ENCODE measurements at places on chromosomes 7 and 10.

DNA sequence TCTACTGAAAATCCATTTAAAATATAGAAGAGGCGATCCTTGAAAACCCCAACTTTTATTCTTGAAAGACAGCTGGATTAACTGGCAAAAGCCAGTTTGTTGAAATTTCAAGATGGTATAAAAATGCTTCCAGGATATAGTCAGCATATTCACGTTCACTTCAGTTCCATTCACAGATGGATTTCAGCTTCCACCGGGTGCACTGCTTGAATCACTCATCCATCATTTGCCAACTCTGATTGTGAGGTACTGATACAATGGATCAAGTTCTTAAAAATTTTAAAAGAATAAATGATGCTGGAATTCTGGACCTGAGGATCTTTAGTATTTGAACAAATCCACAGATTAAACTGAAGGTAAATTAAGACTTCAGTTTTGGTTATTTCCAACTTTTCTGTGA is 2.4 kb downstream of the PURB start:
- no peak for DNase-seq

GRCh38 chr7:130758429-130759056 is 24.5 kb upstream of the KLF14 start:
- no peak for DNase-seq

GRCh38 chr10:59000162-59000825 is 176.1 kb upstream of the PHYHIPL start:
- DNase-seq, result no peak

GRCh38 chr7:16978358-16979244 is 96.8 kb upstream of the AGR3 start:
- DNase-seq, result no peak

- no peak for DNase-seq
Measured at GRCh38 chr10:24882047-24882698, 70.2 kb downstream of the PRTFDC1 start.

GRCh38 chr7:112965506-112965905 is 121.1 kb downstream of the GPR85 start:
- no peak for DNase-seq

DNA sequence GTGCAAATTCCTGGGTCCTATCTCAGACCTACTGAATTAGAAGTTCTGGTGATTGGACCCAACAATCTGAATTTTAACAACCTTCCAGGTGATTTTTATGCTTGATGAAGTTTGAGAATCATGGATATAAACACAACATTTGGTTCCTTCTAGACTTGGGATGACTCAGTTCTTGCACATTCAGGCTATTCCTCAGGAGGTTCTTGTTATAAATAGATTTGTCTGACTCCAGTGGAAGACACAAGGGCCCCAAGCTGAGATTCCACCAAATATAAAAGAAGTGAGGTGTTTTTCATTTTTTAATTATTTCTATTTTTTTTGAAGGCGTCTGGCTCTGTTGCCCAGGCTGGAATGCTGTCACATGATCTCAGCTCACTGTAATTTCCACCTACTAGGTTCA is 9.4 kb upstream of the TAS2R16 start:
- no peak for DNase-seq

- DNase-seq, result no peak
Measured at GRCh38 chr7:34177476-34177875, 272.1 kb downstream of the BMPER start.

- no peak for DNase-seq
Measured at GRCh38 chr7:37590824-37591223, 92.7 kb upstream of the GPR141 start.

GRCh38 chr10:131452926-131453720 is 141.6 kb upstream of the TCERG1L start:
- DNase-seq, result peak; percentile 62

- DNase-seq, result no peak
Measured at GRCh38 chr10:56895306-56895705, 534.2 kb upstream of the ZWINT start.

Measured in left renal cortex interstitium (tissue), 4 donors.